ENCODE measurements at places on chromosomes 1 and 21.

DNA sequence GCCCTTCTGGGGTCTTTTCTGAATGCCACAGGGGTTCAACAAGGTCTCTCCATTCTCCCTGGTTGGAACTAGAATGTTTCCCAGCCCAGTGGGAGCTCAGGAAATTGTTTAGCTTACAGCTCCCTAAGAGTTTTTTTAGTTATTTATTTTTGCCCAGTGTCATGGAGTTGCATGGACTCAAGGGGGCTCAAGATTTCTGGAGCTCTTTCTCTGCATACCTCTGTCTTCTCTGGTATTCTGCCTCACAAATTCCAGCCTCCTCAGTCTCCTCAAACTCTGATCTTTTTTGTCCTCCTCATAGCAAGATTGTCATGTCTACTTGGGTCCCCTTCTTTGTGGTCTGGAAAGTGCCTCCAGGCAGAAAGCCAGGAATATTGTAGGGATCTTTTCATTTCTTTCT, 15.9 kb upstream of the PPP2R5A start:
- no peak for DNase-seq
- peaks cover 6% of the 10 kb centered on the region for H3K4me1 ChIP-seq
- peaks cover 24% of the 10 kb centered on the region for H3K27me3 ChIP-seq
- H3K4me3 ChIP-seq, result no peak overlapping the region

GRCh38 chr1:217018648-217019047, 295.4 kb upstream of the ESRRG start:
- H3K27ac ChIP-seq, result no peak overlapping the region
- no peaks in the 10 kb centered on the region for H3K27me3 ChIP-seq
- DNase-seq, result no peak
- no peaks in the 10 kb centered on the region for H3K36me3 ChIP-seq
- no peaks in the 10 kb centered on the region for H3K4me1 ChIP-seq
- no peak overlapping the region for H3K4me3 ChIP-seq

DNA sequence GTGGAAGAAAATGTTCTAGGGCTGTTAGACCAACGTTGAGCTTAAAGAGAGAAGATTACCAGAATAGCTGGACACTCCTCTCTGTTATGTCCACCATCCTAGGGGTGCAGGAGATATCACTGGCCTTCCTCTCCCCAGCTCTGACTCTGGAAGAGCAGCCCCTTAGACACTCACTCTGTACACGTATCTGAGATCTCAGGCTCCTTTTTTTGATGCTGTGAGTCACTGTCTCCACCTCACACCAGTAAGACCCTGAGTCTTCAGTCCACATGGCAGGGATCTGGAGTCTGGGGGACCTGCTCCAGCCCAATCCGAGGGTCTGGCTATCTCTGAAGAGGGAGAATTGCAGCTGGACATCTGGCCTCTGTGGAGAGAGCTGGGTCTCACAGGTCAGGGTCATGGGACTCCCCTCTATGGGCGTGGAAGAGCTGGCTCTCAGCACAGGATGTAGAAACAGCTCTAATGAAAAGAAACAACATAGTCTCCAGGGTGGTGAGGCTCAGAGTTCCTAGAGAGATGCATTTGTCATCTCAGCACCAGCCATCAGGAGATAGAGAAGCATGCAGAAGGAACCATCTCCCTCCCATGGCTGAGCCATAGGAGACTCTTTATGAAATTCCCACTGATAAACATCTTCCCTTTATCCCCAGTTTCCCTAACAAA, 3.5 kb downstream of the FCRL3 start:
- no peak overlapping the region for H3K27ac ChIP-seq
- no peak overlapping the region for H3K4me3 ChIP-seq
- peaks cover 3% of the 10 kb centered on the region for H3K4me1 ChIP-seq
- no peaks in the 10 kb centered on the region for H3K36me3 ChIP-seq
- no peaks in the 10 kb centered on the region for H3K27me3 ChIP-seq

GRCh38 chr1:51463561-51463960, 55.5 kb downstream of the EPS15 start:
- H3K4me3 ChIP-seq, result no peak overlapping the region
- no peak for DNase-seq
- no peak overlapping the region for H3K27ac ChIP-seq
- peaks cover 5% of the 10 kb centered on the region for H3K4me1 ChIP-seq
- no peaks in the 10 kb centered on the region for H3K27me3 ChIP-seq

GRCh38 chr1:115729756-115730155, 38.8 kb downstream of the CASQ2 start:
- H3K27ac ChIP-seq, result no peak overlapping the region
- no peak overlapping the region for H3K4me3 ChIP-seq
- peaks cover 6% of the 10 kb centered on the region for H3K27me3 ChIP-seq
- DNase-seq, result no peak
- H3K36me3 ChIP-seq, result no peaks in the 10 kb centered on the region

- DNase-seq, result no peak
- no peak overlapping the region for H3K27ac ChIP-seq
- peaks cover 2% of the 10 kb centered on the region for H3K27me3 ChIP-seq
- no peaks in the 10 kb centered on the region for H3K4me1 ChIP-seq
Observed at GRCh38 chr1:3420218-3420951, 34.1 kb upstream of the ARHGEF16 start.

GRCh38 chr1:76593141-76593540, 274.1 kb upstream of the ST6GALNAC5 start:
- no peaks in the 10 kb centered on the region for H3K36me3 ChIP-seq
- H3K4me3 ChIP-seq, result no peak overlapping the region
- no peak overlapping the region for H3K27ac ChIP-seq
- no peaks in the 10 kb centered on the region for H3K4me1 ChIP-seq
- no peak for DNase-seq

DNA sequence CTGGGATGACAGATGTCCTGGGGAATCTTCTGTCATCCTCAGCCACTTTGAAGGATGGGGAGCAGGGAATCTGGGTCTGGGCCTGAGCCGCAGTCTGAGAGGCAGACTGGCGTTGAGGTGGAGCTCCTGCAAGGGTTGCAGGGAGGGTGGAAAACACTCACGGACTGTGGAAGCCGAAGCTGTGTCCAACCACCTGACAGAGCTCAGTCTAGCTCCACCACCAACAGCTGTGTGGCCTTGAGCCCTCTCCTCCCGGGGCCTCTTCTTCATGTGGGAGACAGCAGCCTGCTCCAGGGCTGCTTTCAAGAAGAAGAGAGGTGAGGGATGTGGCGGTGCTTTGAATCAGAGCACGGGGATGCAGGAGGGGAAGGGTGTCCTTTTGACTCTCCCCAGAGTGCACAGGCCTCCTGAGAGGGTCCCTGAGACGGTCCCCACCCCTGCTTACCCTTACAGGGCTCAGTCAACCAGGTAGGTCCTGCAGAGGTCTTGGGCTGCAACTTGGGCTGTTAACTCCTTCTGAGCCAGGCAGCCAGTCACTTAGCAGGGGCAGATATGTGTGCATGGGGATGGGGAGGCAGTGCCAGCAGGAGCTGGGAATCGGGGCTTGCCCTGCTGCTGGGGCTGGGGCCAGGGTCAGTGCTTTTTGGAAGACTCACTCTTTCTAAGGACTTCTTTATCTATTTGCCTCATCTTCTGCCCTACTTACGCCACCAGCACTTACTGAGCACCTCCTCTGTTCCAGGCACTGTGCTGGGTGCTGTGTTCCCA, 216.3 kb downstream of the PTPRU start:
- no peaks in the 10 kb centered on the region for H3K27me3 ChIP-seq
- H3K4me3 ChIP-seq, result no peak overlapping the region
- no peak for DNase-seq
- H3K4me1 ChIP-seq, result no peaks in the 10 kb centered on the region

GRCh38 chr1:118973531-118974137, 14.5 kb downstream of the TBX15 start:
- peaks cover 16% of the 10 kb centered on the region for H3K27me3 ChIP-seq
- no peaks in the 10 kb centered on the region for H3K36me3 ChIP-seq
- no peak overlapping the region for H3K4me3 ChIP-seq
- no peak for DNase-seq
- no peaks in the 10 kb centered on the region for H3K4me1 ChIP-seq

DNA sequence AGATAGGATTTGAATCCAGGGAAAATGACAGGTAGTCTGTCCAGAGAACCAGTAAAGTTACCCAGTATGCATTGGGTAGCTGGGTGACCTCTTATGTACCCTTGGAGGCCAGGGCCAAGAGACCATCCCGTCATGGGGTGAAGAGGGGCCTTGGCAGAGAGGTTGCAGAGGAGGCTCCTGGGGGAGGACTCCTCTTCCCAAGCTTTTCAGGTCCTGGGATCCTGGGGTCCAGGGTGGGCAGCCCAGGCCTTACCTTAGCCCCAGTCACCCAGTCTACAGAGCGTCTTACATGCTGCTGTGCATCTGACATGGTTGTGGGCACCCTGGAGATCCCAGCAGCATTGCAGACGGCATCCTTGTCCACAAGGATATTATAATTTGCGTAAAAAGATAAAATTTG, 14.0 kb downstream of the PMF1 start:
- H3K4me1 ChIP-seq, result peaks cover 41% of the 10 kb centered on the region
- no peak for DNase-seq
- peaks cover 38% of the 10 kb centered on the region for H3K36me3 ChIP-seq
- no peaks in the 10 kb centered on the region for H3K27me3 ChIP-seq
- H3K27ac ChIP-seq, result peak overlapping the region; percentile 90

- no peaks in the 10 kb centered on the region for H3K36me3 ChIP-seq
- H3K4me1 ChIP-seq, result peaks cover 10% of the 10 kb centered on the region
- DNase-seq, result no peak
- H3K27me3 ChIP-seq, result peaks cover 37% of the 10 kb centered on the region
- no peak overlapping the region for H3K4me3 ChIP-seq
Observed at GRCh38 chr1:10945991-10946509, 66.4 kb upstream of the TARDBP start.

DNA sequence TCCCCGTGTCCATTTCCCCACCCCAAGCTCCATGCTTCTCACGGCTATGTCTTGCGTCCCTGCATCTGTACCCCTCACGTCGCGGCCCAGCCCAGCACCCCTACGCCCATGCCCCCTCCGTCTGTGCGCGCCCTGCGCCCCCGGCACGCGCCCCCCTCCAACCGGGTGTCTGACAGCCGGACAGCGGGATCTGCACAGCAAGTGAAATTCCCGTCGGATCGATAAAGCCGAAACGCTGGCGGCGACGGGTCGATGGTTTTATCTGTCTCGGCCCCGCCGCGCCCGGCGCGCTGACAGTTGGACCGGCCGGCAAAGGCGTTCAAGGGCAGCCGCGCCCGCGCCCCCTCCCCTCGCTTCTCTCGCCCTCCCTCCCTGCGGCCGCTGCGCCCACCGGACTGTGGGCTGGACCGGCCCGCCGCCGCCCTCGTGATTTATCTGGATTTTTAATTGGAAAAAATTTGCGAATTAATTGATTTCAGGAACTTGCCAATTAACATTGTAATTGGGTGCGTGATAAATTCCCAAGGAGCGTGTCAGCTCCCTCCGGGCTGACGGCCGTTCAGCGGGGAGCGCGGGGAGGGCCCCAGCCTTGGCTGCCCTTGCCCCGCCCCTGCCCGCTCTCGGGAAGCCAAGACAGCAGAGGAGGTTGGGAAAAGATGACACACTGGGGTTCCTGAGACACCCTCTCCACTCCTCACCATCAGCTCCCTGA, 57.1 kb downstream of the TMEM53 start:
- H3K36me3 ChIP-seq, result no peaks in the 10 kb centered on the region
- H3K4me3 ChIP-seq, result no peak overlapping the region
- peaks cover 8% of the 10 kb centered on the region for H3K27me3 ChIP-seq
- H3K4me1 ChIP-seq, result peaks cover 2% of the 10 kb centered on the region
- DNase-seq, result no peak

DNA sequence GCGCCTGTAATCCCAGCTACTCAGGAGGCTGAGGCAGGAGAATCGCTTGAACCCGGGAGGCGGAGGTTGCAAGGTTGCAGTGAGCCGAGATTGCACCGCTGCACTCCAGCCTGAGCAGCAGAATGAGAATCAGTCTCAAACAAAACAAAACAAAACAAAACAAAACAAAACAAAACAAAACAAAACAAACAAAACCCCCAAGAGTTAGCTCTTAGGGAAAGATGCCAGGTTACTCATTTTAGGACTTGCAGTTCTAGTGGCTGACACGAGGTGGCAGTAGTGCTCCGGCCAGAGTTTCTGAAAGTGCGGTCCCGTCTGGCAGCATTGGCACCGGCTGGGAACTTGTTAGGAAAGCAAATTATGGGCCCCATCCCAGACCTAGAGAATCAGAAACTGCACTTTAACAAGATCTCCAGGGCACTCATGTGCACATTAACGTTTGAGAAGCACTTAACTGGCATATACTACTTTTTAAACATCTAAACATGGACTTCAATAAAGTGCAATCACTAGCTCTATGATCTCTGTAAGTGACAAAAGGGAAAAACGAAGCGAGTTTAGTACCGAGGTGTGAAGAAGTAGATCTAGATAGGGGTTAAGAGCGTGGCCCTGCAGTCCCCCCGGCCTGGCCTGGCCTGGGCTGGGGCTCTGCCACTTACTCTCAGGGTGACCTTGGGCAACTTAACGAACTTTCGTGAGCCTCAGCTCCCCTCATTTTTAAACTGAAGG, 41.9 kb upstream of the TNFRSF1B start:
- no peaks in the 10 kb centered on the region for H3K27me3 ChIP-seq
- H3K27ac ChIP-seq, result peak overlapping the region; percentile 49
- H3K4me3 ChIP-seq, result peak overlapping the region; percentile 38
- H3K36me3 ChIP-seq, result peaks cover 29% of the 10 kb centered on the region
- peaks cover 35% of the 10 kb centered on the region for H3K4me1 ChIP-seq

GRCh38 chr1:9031484-9032259, 5.4 kb upstream of the SLC2A7 start:
- no peak overlapping the region for H3K27ac ChIP-seq
- peaks cover 10% of the 10 kb centered on the region for H3K27me3 ChIP-seq
- no peaks in the 10 kb centered on the region for H3K36me3 ChIP-seq
- H3K4me3 ChIP-seq, result no peak overlapping the region
- no peaks in the 10 kb centered on the region for H3K4me1 ChIP-seq

- no peak for DNase-seq
- H3K27me3 ChIP-seq, result no peaks in the 10 kb centered on the region
- no peaks in the 10 kb centered on the region for H3K4me1 ChIP-seq
- H3K27ac ChIP-seq, result no peak overlapping the region
- no peak overlapping the region for H3K4me3 ChIP-seq
Observed at GRCh38 chr21:44408226-44408625, 47.1 kb upstream of the LRRC3 start.

- no peak overlapping the region for H3K4me3 ChIP-seq
- H3K4me1 ChIP-seq, result no peaks in the 10 kb centered on the region
- DNase-seq, result no peak
- no peaks in the 10 kb centered on the region for H3K27me3 ChIP-seq
- H3K27ac ChIP-seq, result no peak overlapping the region
Observed at GRCh38 chr1:71473331-71473730, 392.5 kb upstream of the ZRANB2 start.

DNA sequence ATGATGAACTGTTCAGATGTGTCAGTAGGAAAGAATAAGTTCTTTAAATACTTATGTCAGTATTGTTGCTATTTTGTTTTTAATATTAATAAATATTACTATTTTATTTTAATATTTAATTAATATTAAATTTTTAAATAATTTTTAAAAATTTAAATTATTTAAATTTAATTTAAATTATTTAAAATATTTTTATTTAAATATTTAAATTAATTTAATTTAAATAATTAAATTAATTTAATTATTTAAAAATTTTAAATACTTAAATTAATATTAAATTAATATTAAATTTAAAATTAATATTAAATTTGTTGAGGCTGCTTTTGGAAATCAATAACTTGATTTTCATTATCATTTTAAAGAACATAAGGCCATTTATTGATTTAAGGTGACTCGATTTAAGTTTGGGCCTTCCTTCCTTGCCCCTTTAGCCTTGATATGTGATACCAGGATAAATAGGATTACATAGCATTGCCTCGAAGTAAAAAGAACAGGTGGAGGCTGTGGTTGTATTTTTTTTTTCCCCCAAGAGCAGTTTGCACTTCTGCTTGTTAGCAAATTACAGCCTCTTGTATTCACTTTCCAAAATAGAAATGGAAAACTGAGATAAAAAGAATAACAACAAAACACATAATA, 915.2 kb downstream of the TTLL7 start:
- H3K4me1 ChIP-seq, result no peaks in the 10 kb centered on the region

GRCh38 chr1:160858097-160858496, 4.6 kb downstream of the CD244 start:
- no peak overlapping the region for H3K4me3 ChIP-seq
- no peak overlapping the region for H3K27ac ChIP-seq
